Activated CD4-positive, alpha-beta T cell treated with anti-CD3 and anti-CD28 coated beads, Interleukin-2, amount 50 U/mL, for 24 hours (primary cell): ENCODE measurements at places on chromosomes 3 and 15.

- DNase-seq, result no peak
These were observed 112.8 kb upstream of the TLE3 start for GRCh38 chr15:70210528-70210927.

DNA sequence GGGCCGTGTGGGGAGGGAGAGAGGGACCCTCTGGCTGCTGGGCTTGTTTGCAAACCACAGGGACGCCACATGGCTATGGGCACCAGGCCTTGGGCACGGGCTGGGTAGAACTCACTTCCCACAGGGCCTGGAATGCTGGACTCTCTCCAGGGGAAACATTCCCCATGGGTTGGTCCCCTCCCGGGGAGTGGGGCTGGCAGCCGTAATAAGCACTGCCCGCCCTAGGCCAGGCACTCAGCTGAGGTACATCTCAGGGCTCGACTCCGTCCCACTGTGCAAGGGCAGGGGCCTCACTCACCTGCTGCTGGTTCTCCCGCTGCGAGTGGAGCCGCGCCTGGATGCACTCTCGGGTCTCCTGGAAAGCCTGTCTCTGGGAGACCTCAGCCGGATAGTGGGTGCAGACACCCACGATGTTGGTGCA lies 96.7 kb downstream of the ADCY5 start:
- DNase-seq, result no peak

- no peak for DNase-seq
These were observed 10.7 kb downstream of the GORASP1 start for GRCh38 chr3:39096775-39097174.

- no peak for DNase-seq
These were observed 699 bp upstream of the SHOX2 start for GRCh38 chr3:158106766-158107471.

DNA sequence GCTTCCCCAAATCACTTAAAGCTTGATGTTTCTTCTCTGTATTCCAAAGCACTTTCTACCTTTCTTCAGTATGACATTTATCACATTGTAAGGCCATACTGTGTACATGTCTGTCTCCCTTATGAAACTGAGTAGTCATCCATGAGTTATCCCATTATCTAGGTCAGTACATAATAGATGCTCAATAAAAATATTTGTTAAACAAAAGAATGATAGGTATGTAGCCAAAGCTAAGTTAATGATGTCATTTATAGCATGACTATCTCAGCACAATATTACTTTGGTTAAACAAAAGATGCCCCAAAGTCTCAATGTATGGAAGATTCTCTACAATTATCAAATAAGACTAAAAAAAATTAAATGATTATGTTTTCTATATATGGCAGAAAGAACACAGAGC lies 3.1 kb upstream of the TMCO5A start:
- no peak for DNase-seq
